ENCODE measurements at places on chromosomes 4 and X. TPM values are rescaled to one million over a fixed set of nuclear protein-coding genes. Genes with fewer than 3 reads are reported as not detected.

DNA sequence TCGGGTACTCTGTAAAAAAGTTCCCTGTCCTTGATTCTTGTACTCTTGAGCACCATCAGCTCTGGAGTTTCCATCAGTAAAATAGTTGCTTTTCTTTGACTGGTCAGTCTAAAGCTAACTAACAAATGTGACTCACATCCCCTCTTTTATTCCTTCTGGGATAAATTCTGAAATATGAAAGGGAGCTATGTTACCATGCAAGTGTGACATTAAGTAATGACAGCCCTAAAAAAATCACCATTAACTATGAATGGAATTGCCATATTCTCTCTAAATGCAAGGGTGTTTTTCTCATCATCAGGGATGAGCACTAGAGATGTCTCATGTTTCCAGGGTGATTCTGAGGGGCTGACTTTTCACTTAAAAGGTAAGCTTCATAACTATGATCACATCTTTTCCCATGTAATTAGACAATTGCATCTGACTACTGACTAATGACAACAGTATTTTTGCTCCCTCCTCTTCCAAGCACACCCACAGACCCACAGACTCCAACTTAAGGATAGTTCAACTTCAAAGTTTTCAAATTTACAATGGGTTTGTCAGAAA, 26.9 kb upstream of the RASGEF1B start:
- H3K27ac ChIP-seq, result no peak overlapping the region
- no peaks in the 10 kb centered on the region for H3K27me3 ChIP-seq
- H3K4me3 ChIP-seq, result no peak overlapping the region
- 0 out of 2 replicates have a peak, but pooled peaks cover 3% of the 10 kb centered on the region for H3K4me1 ChIP-seq

DNA sequence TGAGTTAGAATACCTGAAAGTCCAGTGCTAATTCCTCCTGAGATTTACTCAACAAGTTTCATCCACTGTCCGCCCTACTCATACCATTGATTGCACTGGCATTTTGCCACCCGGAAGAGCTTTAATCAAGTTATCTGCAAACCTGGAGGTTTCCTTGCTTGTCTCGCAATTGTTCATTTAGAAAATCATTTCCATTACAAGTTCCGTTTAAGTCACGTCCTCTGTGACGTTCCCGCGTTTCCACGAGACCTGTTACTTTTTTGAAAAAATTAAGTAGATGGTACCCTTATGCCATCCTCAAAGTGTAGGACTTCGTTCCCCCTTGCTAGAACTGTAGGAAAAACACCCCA, 761 bp upstream of the FRYL start:
- no peak for DNase-seq
- H3K27me3 ChIP-seq, result no peaks in the 10 kb centered on the region
- H3K36me3 ChIP-seq, result no peaks in the 10 kb centered on the region
- H3K4me3 ChIP-seq, result peak overlapping the region; percentile 98
- peaks cover 2% of the 10 kb centered on the region for H3K4me1 ChIP-seq

- no peaks in the 10 kb centered on the region for H3K27me3 ChIP-seq
- H3K27ac ChIP-seq, result no peak overlapping the region
- H3K4me3 ChIP-seq, result no peak overlapping the region
- no peak for DNase-seq
- H3K36me3 ChIP-seq, result peaks cover 19% of the 10 kb centered on the region
Observed at GRCh38 chr4:13298655-13299054, 185.5 kb downstream of the RAB28 start.

DNA sequence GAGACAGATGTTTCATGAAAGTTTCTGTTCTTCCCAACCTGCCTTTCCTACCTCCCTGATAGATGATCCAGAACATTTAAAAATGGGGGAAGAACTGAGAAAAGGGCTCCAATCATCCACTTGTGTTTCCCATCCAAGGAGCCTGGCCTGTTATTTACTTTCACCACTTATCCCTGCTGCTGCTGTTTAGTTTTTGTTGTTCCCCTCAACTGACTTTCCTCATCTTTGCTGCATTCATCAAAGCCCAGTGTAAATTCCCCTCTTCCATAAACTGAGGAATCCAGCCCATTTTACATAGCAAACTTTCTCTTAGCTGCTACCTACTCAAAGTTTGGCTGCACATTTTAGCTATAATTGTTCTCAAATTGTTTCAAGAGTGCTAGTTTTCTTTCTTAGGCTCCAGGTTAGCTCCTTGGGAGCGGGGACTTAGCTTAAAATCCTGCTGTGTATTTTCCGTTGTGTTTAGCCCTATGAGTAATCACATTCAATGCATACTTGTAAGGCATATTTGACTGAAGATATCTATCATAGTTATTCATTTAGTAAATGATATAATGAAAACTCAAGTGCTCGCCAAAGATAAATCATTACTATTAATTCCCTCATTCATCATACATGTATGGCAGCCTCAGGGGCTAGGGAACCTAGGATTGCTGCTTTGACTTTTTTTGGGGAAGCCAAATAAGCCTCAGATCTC, 1.4 kb upstream of the PTPN13 start:
- no peaks in the 10 kb centered on the region for H3K36me3 ChIP-seq
- peak overlapping the region; percentile 96 for H3K4me3 ChIP-seq
- no peak overlapping the region for H3K27ac ChIP-seq
- DNase-seq, result no peak

- no peaks in the 10 kb centered on the region for H3K27me3 ChIP-seq
- H3K4me3 ChIP-seq, result no peak overlapping the region
- no peaks in the 10 kb centered on the region for H3K4me1 ChIP-seq
- DNase-seq, result no peak
- peaks cover 4% of the 10 kb centered on the region for H3K36me3 ChIP-seq
Observed at GRCh38 chrX:118652717-118653116, 74.7 kb upstream of the IL13RA1 start.

Gene IBSP
- total RNA-seq, result not detected

Measured in H9 (cell line).